Activated CD4-positive, alpha-beta T cell treated with anti-CD3 and anti-CD28 coated beads for 1 hour (primary cell): ENCODE measurements at places on chromosomes 16 and 17.
A peak's percentile ranks its signal among the peaks of the same experiment; 100 is the strongest.

DNA sequence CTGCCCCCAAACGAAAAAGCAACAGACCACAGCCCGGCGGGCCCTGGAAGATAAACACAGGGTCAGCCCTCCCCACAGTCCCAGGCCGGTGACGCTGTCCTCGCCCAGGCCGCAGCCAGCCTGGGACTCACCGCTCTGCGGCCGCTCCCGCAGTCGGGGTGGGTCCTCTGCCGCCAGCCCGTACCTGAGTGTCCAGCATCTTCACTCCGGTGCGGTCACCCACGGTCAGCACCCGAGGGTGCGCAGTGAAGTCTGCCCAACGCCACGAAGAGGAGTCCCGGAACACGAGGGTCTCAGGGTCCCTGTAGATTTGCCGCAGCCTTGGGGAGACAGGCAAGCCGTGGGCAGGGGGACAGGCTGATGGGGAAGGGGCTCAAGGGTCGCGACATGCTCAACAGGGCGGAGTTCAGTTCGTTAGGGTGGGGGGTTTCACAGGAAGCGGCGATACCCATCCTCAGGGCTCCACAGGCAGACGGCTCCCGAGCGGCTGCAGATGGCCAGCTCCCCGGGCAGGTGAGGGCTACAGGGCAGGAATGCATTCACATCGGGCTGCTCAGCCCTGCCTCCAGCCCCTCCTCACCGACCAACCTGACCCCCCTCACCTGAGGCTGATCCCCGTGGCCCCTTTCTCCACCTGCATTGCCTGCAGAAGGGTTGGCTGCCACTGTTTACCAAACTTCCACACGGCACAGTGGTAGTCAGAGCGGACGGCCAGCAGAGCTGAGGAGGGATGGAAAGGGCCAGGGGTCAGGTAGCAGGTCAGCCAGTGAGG is 5.5 kb downstream of the TAF1C start:
- no peak for DNase-seq

DNA sequence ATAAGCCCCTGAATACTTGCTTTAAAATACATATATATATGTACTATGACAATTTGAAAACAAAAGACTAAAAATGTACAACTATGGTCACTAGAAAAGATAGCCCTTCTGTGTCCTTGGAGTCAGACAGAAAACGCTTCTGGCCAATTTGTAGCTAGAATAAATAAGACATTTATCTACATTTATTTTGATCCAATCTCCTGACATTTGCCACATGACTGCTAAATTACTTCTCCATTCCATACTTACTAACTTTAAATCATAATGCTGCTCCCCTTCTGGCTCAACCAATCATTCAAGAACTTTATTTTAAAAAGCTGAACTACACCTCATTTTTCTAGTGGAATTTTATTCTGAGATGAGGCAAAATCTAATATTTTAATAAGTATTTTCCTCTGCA is 65.8 kb downstream of the CYTH1 start:
- no peak for DNase-seq

- no peak for DNase-seq
Measured at GRCh38 chr17:41347869-41348760, 2.5 kb downstream of the KRT33A start.

GRCh38 chr17:56603486-56604238 is 10.2 kb downstream of the NOG start:
- DNase-seq = no peak

- no peak for DNase-seq
Measured at GRCh38 chr17:80921159-80921558, 70.5 kb upstream of the CHMP6 start.

DNA sequence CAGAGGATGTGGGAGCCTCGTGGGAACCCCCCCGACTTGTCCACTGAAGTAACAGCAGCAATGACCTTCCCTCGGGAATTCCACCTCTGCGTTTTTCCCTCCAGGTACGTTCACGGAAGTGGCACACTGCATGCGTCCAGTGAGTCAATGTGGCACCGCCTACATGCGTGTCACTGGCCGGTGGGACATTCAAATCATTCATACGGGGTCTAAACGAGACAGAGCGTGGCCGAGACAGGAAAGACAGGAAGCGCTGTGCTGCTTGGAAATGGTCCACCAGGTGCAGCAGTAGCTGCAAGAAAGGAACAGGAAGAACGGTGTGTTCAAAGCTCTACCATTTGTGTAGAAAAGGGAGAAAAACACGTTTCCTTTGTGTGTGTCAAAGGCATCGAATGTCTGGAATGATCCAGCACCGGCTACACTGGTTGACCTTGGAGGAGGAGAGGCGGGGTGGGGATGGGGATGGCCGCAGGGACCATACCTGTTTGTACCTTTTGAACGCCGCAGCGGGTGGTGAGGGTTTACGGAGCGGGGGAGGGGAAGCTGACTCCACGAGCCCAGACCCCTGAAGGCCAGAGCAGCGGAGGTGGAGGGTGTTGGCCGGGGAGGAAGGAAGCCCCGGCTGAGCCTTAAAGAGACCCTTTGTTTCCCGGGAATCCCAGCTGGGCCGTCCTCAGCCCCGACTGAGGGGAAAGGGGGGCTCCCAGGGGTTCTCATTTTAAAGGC is 1.7 kb upstream of the PGAP6 start:
- DNase-seq = no peak

- no peak for DNase-seq
Measured at GRCh38 chr16:55369151-55369550, 45.1 kb downstream of the IRX6 start.

DNA sequence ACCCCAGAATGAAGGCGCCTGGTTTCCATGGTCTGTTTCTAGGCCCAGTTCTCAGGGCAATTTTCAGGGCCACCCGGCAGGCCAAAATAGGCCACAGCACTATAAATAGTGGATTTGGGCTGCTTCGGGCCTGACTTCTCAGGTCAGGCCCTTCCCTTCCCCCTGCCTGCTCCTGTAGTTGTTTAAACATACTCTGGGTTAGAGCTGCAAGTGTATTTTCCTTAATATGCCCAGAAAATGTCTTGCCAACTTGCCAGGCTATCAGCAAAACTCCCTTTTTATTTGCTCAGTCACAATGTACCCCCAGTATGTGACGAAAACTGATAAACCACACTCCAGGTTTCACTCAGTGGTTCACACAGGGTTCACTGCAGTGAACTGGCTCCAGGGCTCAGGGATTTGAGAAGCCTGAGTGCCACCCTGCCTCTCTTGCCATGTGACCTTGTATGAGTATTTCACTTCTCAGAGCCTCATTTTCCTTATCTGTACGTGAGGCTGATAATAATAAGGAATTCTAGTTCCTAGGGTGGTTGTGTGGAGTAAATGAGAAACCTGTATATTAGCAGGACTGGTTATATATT is 76.5 kb downstream of the GPRC5B start:
- DNase-seq = no peak

GRCh38 chr16:2157480-2158261 is 2.1 kb downstream of the TRAF7 start:
- no peak for DNase-seq

GRCh38 chr16:50525262-50525661 is 22.9 kb upstream of the NKD1 start:
- DNase-seq = no peak

DNA sequence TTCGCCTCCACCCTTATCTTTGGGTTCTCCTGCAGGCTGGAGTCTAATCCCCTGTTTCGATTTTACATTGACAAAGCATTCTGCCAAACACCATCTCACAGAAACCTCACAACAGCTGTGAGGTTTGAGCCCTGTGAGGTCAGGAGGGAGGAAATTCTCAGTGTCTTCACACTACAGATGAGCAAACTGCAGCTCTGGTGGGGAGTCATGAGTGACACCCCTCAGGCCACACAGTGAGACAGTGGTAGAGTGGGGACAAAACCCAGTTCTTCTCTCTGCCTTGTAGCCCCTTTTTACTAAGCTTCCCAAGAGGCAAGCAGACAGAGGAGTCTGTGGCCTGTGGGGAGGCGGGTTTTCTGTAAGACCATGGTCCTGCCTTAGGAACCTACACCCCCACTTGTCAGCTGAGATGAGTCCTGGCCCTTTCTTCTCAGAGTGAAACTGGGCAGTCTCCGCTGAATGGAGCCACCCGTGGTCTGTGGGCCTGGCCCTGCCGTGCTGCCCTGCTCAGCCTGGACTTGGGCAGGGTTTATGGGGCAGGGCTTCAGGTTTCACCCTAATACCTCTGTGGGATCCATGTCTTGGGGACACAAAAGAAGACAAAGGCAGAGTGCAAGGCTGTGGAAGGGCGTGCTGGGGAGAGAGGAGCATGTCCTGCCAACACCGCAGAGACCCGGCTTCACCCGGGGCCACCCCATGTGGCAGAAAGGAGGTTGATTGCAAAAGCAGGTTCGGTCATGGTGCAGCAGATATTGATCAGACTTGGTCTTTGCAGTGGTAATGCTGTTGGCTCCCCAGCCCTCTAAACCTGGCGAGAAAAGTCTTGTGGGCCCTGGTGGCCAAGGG is 59.0 kb downstream of the ABR start:
- DNase-seq = no peak

GRCh38 chr16:87678618-87679017 is 76.3 kb downstream of the JPH3 start:
- no peak for DNase-seq

GRCh38 chr16:2364638-2365210 is 24.2 kb upstream of the ABCA3 start:
- no peak for DNase-seq

GRCh38 chr17:5047446-5047845 is 12.2 kb upstream of the SLC52A1 start:
- DNase-seq = no peak

GRCh38 chr16:30659507-30660423 is 1.5 kb downstream of the FBRS start:
- peak; percentile 28 for DNase-seq

GRCh38 chr17:66952031-66952524 is 12.4 kb upstream of the CACNG4 start:
- DNase-seq = no peak

- DNase-seq = no peak
Measured at GRCh38 chr16:58732545-58733247, 1.4 kb downstream of the GOT2 start.

DNA sequence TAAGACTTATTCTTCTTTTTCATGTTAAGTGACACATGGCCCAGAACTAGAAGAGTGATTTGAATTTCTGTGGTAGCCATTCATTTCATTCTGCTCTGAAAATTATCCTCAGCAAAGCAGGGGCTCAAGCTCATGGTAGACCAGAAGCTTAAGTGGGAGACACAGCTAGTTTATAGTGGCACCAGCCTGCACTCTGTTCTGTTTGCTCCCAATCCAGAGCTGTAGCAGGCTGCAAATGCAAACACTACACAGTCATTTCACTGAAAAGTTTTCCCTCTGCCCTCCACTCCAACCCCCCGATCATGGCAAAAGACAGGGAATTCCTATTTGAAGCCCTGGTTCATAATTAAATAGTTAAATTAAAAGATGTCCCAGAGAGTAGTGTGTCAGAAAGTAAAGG is 17.1 kb downstream of the MPP2 start:
- DNase-seq = no peak
